ENCODE measurements at places on chromosomes 4 and X. TPM values are rescaled to one million over a fixed set of nuclear protein-coding genes. Genes with fewer than 3 reads are reported as not detected.

GRCh38 chrX:115423086-115423485, 133.6 kb downstream of the LUZP4 start:
- no peak for DNase-seq

Gene SPANXD
- total RNA-seq: not detected

GRCh38 chr4:54933579-54933978, 191.8 kb downstream of the KDR start:
- no peak for DNase-seq

Gene ATG4A
- 7.5 TPM for total RNA-seq

DNA sequence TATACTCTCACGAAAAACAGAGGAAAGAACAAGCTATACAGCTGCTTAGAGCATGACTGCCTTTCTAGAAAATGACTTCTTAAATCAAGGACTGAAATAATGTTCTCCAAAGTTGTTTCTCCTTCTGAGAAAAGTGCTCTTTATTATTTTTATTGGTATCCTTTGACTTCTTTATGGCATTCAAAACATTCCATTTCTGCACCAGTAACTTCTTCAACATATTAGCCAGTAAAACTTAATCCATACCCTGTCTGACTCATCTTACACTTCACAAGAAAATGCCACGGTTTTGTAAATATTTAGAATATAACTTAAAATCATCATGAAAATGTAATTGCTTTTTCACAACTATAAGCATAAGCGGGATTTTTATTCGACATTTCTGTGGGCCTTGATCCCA, 180.4 kb downstream of the NR3C2 start:
- DNase-seq: no peak

DNA sequence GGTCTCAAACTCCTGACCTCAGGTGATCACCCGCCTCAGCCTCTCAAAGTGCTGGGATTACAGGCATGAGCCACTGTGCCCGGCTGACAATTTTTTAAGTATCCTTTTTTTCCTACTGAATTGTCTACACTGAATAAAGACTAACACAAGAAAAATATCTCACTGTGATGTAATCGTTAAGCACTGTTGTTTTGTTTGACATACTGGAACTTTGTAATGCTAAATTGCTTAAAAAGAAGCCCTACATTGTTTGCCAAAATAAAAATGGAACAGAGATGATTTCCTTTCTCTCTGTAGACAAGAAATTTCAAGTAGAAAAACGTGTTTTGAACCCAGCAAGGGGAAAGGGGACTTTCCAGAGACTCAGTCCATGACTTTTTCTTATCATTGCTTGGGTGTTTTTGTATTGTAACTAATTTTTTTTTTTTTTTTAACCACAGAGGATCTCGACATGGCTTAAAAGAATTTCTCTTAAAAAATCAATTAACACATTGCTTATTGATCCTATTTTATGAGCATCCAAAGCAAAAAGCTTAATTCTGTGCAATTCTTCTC, 74.9 kb downstream of the TMEM156 start:
- no peak for DNase-seq
